ENCODE measurements at places on chromosomes 2 and 18.

DNA sequence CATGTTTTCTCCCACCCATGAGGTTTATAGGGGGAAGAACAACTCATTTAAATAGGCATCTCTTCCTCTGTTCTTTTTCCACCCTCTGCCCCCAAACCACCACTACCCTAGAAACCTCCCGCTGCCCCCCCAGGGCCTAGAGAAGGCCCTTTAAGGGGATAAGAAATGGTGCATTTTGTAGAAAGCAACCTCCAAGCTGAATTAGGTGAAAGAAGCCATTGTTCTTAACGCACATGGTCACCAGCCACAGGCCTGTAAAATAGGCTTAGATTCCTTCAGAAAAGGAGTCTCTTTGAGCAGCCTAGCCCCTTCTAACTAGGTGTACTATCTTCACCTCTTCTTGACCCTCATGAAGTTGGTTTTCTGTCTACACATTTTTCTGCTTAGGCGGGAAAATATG, 118.6 kb upstream of the SP5 start:
- DNase-seq, result no peak

- DNase-seq, result no peak
Measured at GRCh38 chr18:74496508-74497323, 553 bp downstream of the CNDP2 start.

- DNase-seq, result no peak
Measured at GRCh38 chr2:19722531-19722971, 179.2 kb downstream of the TTC32 start.

GRCh38 chr2:28399289-28399688, 6.6 kb downstream of the FOSL2 start:
- DNase-seq, result no peak

DNA sequence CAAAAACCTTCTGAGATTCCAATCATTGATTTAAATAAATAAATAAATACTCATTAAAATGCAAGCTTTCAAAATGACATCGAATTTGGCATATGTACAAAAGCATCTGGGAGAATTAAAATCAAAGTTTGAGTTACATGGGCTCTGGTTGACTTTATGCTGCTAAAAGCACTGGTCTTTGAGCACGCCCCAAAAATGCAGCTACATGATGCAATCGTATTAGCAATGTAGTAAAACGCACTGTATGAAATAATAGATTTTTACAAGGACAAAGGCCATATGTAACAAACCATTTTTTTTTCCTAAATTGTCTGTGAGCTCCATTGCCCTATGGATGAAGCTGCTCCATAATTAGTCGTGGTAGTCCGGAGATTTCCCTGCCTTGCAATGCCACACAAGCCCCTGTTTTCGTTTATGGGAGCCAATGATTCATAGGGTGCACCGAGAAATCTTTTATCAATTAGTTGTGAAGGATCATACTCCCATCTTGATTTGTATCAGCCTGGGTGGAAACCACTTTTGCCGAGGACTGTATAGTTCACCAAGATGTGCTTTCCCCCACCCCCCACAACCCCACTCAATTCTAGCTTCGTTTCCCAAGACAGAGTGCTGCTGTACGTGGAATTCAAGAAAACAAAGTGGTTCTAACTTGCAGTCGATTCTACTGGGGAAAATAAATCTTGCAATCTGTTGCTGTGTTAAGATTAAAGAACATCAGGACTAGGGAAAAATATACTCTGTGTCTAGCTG, 268.4 kb downstream of the IRS1 start:
- DNase-seq, result no peak

- DNase-seq, result no peak
Measured at GRCh38 chr2:149064365-149064841, 25.9 kb downstream of the LYPD6B start.

GRCh38 chr2:115880558-115880957, 1438.1 kb downstream of the DPP10 start:
- no peak for DNase-seq

DNA sequence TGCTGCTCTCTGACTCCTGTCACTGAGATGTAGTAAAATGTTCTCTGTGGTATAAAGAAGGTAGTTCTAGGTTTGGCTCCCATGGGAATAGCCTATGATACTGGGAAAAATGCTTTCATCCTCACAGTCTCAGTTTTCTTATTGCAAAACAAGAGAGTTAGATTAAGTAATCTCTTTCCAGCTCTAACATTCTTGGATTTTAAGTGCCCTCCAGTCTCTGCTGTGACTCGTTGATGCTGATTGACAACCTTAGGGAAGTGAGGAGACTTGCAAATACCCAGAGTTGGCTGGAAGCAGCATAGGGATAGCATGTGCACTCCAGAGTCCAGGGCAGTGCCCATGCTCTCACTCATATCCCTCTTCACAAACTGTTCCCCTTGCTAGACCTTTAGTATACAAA, 534.9 kb downstream of the SLC4A3 start:
- no peak for DNase-seq

DNA sequence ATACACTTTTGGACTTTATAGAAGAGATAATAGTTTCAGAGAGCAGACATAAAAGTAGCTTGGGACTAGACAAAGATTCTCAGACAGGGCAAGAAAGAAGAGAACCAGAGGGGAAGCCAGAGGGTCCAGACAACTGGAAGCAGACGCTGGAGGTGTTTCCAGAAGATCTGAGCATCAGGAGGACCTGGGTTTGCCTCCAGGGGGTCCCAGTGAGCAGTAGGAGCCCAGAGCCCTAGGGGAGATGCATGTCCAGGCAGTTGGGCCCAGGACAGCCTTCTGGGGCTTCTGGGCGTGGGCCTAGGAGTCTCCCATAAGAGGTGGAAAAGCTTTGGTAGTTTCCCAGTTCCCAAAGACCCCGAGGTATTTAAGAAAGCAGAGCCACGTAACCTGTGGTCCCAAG, 251.2 kb upstream of the ID2 start:
- DNase-seq, result no peak

DNA sequence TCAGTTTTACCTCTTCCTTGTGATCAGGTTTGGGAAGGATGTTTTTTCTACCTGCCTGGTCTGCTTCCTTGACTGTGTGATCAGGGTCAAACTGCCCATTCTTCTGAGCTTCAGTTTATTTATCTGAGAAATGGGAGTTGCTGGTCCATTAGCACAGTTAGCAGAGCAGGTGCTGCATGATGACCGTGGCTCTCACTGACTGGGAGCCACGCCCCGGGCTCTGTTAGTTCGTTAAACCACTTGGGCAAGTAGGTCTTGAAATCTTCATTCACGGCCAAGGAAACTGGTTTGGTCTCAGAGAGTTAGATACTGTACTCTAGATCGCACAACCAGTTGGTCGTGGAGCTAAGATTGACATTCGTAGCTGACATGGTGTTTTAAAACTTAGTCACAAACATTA, 41.7 kb downstream of the INPP5D start:
- no peak for DNase-seq

- no peak for DNase-seq
Measured at GRCh38 chr18:24220318-24220688, 81.4 kb downstream of the CABYR start.

GRCh38 chr2:230913406-230914143, 11.5 kb downstream of the GPR55 start:
- peak; percentile 46 for DNase-seq

- DNase-seq, result no peak
Measured at GRCh38 chr2:10830641-10831399, 18.2 kb upstream of the PDIA6 start.

DNA sequence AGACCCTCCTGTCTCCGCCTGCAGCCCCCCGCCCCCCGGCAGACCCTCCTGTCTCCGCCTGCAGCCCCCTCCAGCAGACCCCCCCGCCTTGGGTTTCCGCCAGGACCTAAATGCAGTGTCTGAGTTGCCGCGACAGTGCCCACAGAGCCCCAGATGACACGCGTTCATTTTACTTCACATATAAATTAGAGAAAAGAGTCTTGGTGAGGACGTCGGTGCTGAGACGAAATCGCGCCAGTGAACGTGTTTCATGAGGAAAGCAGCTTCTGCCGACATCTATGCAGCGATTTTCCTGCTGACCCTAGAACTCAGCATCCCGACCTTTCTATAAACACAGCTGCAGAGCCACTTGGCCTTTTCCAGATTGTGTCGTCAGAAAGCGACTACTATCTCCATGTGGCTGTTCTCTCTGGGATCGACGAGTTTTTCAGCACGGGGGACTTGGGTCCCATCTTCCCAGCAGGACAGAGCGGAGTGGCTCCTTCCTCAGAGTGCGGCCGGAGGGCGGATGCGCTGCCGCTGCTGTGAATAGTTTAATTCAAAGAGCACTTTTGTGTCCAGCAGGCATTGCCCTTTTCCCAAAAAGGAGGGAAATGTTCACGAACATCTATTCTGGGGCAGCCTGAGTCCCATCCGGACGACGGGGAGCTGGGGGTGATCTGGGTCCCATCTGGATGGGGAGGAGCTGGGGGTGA, 136.7 kb downstream of the NFATC1 start:
- no peak for DNase-seq

- DNase-seq, result no peak
Measured at GRCh38 chr2:217816396-217816869, 186.4 kb downstream of the TNS1 start.

GRCh38 chr2:159094173-159094737, 125.8 kb downstream of the TANC1 start:
- no peak for DNase-seq

- no peak for DNase-seq
Measured at GRCh38 chr2:189363559-189363958, 77.7 kb upstream of the WDR75 start.

DNA sequence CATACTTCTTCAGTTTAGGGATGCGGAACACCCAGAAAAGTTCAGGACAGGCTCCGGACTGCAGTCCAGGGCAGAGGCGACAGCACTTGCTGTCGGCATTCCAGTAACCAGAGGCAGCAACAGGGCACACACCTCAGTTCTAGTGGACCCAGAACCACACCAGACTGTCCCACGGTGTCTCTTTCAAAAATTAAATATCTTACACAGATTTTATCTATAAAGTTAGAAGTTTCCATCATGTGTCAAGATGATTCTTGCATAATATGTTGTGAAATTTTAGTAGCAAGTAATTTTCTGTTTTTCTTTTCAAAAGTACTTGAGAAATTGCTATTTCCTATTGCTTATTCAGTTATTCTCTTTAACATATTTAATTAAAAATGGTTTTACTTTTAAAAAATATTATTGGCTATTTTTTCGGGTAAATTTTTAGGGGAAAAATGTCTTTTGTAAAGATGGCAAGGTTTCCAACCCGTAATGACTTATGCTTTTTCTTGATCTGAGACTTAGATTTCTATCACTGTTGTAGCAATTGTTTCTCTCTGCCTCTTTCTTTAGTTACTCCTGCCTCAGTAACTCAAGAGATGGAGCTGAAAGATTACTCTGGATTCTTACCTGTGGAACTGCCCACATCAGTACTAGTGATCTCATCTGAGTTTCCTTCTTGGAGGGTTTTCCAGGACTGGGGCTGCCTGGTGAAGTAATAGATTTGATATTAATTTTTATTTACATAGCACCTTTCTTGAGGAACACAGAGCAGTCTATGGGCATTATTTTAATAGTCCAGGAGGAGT, 182.7 kb downstream of the LTBP1 start:
- no peak for DNase-seq

- DNase-seq, result peak; percentile 93
Measured at GRCh38 chr18:78643004-78643403, 336.6 kb upstream of the SALL3 start.

- DNase-seq, result no peak
Measured at GRCh38 chr18:74733598-74733997, 135.9 kb downstream of the ZNF407 start.

- DNase-seq, result no peak
Measured at GRCh38 chr2:220064111-220065030, 436.9 kb downstream of the SLC4A3 start.

- no peak for DNase-seq
Measured at GRCh38 chr2:118310681-118311429, 222.6 kb downstream of the INSIG2 start.

- DNase-seq, result no peak
Measured at GRCh38 chr18:48673456-48673852, 134.6 kb downstream of the CTIF start.

- no peak for DNase-seq
Measured at GRCh38 chr2:173300458-173300857, 54.2 kb upstream of the CDCA7 start.

DNA sequence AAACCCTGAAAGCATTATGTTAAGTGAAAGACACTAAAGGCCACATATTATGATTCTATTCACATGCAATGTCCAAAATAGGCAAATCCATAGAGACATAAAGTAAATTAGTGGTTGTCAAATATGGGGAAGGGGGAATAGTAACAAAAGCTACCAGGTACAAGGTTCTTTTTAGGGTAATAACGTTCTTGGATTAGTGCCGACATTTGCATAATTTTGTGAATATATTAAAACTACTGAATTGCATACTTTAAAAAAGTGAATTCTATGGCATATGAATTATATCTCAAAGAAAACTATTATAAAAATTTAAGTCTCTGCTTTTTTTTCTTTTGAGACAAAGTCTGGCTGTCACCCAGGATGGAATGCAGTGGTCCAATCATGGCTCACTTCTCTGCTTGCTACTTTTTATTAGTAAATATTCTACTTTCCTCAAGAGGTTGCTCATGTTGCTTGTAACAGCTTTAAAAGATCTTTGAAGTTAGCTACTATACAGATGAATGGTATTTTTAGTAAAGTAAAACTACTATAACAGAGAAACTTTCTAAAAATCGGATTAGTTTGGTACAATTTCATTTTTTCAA, 2.5 kb downstream of the SESTD1 start:
- no peak for DNase-seq

DNA sequence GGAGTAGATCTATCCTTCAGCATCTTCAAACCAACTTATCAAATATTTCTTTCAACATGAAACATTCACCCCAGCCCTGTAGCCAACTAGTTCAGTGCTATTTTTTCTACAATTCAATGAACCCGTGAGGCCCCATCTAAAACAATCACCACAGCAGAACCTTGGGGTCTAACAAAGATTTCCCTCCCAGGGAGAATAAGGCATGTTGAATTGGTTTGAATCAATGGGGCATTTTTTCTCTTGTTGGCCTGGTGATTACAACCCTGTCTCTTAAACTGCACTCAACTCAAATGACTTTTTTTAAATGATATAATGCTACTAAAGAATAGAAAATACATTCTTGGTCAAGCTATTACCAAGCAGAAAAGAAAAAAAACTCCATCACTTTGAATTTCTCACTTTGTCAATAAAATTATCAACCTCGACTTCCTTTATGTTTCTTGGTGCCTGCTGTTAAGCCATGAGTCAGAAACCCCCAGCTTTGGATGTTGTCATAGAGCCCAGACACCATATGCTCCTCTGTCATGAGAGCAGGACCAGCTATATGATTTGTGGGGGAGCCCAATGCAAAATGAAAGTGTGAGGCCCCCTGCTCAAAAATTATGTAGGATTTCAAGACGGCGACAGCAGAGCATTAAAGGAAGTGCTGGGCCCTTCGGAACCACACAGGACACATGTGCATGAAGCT, 282.4 kb downstream of the MEIS1 start:
- DNase-seq, result no peak

GRCh38 chr2:95232232-95232631, 24.9 kb downstream of the ZNF892 start:
- DNase-seq, result no peak

- DNase-seq, result no peak
Measured at GRCh38 chr18:3605954-3606443, 156.0 kb downstream of the TGIF1 start.

- DNase-seq, result no peak
Measured at GRCh38 chr18:32552421-32553030, 81.8 kb upstream of the GAREM1 start.

All from SIG-M5 (cell line).